ENCODE measurements at places on chromosomes 6 and 20.

- DNase-seq, result no peak
These were observed 60.2 kb downstream of the TMEM242 start for GRCh38 chr6:157263146-157263545.

- DNase-seq, result no peak
These were observed 891 bp upstream of the GHRH start for GRCh38 chr20:37262505-37262904.

- no peak for DNase-seq
These were observed 124.2 kb upstream of the PTPN1 start for GRCh38 chr20:50385733-50386640.

DNA sequence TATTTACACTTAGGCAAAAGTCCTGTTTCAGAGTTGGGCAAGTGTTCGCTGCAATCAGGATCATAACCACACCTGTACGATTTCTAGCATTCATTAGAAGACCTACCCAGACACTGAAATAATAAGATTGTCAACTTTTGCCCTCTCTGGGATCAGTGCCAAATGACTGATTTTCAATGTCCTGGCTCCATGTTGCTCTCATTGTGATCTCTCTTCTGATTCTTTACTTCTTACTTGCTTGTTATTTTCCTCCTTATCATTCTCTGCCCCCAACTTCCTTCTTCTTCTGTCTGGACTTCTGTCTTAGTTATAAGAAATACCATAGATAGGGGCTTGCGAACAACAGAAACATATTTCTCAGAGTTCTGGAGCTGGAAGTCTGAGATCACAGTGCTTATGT lies 94.4 kb upstream of the BMP2 start:
- no peak for DNase-seq

DNA sequence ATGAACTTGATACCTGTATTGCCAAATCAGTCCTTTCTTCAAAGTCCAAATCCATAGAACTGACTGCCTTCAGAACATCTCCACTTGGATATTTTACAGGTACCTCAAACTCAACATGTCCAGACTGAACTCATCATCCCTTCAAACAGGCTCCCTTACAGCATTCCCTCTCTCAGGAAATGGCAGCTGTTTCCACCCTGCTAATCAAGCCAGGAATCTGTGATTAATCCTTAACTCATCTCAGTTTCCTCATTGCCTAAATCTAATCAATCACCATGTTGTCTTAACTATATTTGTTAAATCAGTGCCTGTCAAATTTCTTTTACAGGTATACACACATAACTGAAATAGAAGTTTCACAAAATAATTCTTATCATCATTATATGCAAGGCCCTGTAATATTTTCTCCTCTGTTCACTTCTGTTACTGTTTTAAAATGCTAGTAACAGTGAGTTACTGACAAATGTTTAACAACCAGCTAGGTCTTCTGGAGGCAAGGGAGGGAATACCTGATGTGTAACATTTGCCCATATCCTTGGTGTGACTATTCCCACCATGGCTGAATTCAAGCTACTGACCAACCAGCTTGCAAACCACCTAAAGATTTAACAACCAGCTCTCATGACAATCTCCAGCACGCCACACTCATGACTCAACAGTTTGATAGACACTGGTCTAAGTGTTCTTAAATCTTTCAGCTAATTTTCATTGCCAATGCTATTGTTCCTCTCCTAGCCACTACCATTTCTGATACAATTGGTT lies 124.9 kb downstream of the ADAT2 start:
- DNase-seq, result no peak

DNA sequence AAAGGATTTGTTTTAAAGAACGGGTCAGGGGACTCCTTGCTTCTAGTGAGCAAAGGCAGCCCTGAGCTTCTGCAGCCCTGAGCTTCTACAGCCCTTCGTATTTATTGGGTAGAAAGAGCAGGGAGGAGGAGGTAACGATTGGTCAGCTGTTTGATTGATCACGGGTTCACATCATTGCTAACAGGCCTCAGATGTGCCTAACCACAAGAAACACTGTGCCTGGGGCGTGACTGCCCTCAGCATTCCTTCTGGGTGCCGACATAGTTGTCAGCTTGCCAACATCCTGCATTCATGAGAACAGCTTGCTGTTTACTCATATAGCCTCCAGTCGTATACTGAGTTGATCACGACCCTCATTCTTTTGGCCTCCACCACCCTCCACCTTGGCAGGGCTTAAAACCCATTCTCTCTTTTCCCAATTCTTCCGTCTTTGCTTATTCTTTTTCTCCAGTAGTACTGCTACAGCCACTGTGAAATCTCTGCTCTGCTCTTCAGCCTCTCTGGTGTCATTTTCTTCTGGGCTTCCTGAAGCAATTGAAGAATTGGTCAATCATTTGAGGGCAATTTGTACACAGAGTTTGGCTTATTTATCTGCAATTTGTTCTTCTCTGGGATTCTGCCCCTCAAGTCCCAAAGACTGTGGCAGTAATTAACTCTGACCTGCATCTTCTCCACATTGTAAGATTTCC lies 25.4 kb upstream of the NOP56 start:
- no peak for DNase-seq

GRCh38 chr6:47091886-47092668 lies 49.9 kb upstream of the ADGRF1 start:
- no peak for DNase-seq

GRCh38 chr6:127641905-127642304 lies 64.9 kb downstream of the C6orf58 start:
- DNase-seq, result peak; percentile 21

- DNase-seq, result no peak
These were observed 95.0 kb downstream of the SNX5 start for GRCh38 chr20:17873410-17874270.

DNA sequence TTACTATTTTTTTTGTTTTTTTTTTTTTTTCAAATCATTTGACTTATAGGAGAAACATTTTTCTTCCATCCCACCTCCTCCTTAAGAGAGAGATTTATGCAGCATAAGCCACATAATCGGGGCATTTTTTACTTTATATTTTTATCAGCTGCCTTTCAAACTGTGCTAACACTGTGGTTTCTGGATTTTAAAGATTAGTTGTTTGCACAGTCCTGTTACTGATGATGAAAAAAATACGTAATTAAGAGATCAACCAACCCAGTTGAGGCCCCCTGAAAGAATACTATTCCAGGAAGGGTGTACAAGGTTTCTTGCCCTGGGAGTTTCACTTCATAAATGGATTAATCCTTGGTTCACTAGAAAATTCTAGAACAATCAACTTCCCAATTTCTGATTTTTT lies 68.3 kb downstream of the MMS22L start:
- no peak for DNase-seq

GRCh38 chr20:17938871-17939619 lies 29.5 kb downstream of the SNX5 start:
- peak; percentile 65 for DNase-seq
